ENCODE measurements at places on chromosomes 6 and 20.

- no peak overlapping the region for H3K27ac ChIP-seq
- peaks cover 11% of the 10 kb centered on the region for H3K27me3 ChIP-seq
- peak; percentile 13 for DNase-seq
- no peaks in the 10 kb centered on the region for H3K36me3 ChIP-seq
- H3K4me3 ChIP-seq = no peak overlapping the region
These were observed 103.6 kb downstream of the PAX1 start for GRCh38 chr20:21808863-21809664.

GRCh38 chr20:20021835-20022234 lies 4.7 kb downstream of the NAA20 start:
- DNase-seq = no peak
- H3K4me1 ChIP-seq = peaks cover 23% of the 10 kb centered on the region
- H3K27me3 ChIP-seq = no peaks in the 10 kb centered on the region
- no peak overlapping the region for H3K4me3 ChIP-seq
- H3K27ac ChIP-seq = no peak overlapping the region

DNA sequence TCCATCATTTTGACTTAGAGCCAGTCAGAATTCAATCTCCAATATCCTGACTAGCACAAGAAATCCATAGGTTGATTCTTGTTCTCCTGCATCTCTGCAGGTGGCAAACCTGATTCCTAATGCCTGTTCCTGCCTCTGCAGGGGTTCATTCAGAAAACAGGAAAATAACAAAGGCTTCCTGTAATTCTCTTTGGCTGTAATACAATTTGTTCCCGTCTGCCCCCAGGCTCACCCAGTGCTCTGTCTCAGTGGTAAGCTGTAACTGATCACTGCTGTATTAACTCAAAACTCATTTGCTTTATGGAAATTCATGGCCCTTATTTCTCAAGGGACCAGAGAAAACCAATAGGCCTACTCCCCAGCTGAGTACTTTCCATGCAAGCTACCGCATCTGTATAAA lies 88.6 kb downstream of the OPRM1 start:
- no peaks in the 10 kb centered on the region for H3K27me3 ChIP-seq
- no peak overlapping the region for H3K27ac ChIP-seq
- H3K4me3 ChIP-seq = no peak overlapping the region
- H3K4me1 ChIP-seq = no peaks in the 10 kb centered on the region
- no peak for DNase-seq

GRCh38 chr6:4703382-4703781 lies 72.8 kb upstream of the CDYL start:
- no peaks in the 10 kb centered on the region for H3K36me3 ChIP-seq
- no peak overlapping the region for H3K27ac ChIP-seq
- H3K4me1 ChIP-seq = peaks cover 11% of the 10 kb centered on the region
- H3K27me3 ChIP-seq = no peaks in the 10 kb centered on the region
- no peak overlapping the region for H3K4me3 ChIP-seq

GRCh38 chr20:32920530-32921298 lies 62.0 kb downstream of the EFCAB8 start:
- H3K36me3 ChIP-seq = no peaks in the 10 kb centered on the region
- H3K4me1 ChIP-seq = no peaks in the 10 kb centered on the region
- no peak overlapping the region for H3K27ac ChIP-seq
- no peak for DNase-seq

DNA sequence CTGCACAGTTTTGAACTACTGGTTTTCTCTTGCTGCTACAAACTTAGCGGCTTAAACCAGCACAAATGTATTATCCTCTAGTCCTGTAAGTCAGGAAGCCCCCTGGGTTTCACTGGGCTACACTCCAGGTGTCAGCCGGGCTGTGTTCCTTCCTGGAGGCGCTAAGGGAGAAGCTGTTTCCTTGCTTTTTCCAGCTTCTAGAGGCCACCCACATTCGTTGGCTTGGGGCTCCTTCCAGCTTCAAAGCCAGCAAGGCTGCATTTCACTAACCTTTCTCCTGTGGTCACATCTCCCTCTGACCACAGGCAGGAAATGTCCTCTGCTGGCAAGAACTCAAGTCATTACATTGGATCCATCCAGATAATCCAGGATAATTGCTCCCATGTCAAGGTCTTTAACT lies 350.6 kb upstream of the PLCB4 start:
- H3K27ac ChIP-seq = no peak overlapping the region
- H3K4me1 ChIP-seq = no peaks in the 10 kb centered on the region
- H3K4me3 ChIP-seq = no peak overlapping the region
- H3K36me3 ChIP-seq = no peaks in the 10 kb centered on the region
- H3K27me3 ChIP-seq = peaks cover 22% of the 10 kb centered on the region

- peak overlapping the region; percentile 70 for H3K4me3 ChIP-seq
- DNase-seq = no peak
- peak overlapping the region; percentile 67 for H3K27ac ChIP-seq
- no peaks in the 10 kb centered on the region for H3K27me3 ChIP-seq
- peaks cover 13% of the 10 kb centered on the region for H3K4me1 ChIP-seq
These were observed 469 bp upstream of the XRN2 start for GRCh38 chr20:21302664-21303060.

- no peak overlapping the region for H3K27ac ChIP-seq
- H3K4me3 ChIP-seq = no peak overlapping the region
- H3K4me1 ChIP-seq = no peaks in the 10 kb centered on the region
These were observed 67.1 kb upstream of the DUSP22 start for GRCh38 chr6:225121-225721.

DNA sequence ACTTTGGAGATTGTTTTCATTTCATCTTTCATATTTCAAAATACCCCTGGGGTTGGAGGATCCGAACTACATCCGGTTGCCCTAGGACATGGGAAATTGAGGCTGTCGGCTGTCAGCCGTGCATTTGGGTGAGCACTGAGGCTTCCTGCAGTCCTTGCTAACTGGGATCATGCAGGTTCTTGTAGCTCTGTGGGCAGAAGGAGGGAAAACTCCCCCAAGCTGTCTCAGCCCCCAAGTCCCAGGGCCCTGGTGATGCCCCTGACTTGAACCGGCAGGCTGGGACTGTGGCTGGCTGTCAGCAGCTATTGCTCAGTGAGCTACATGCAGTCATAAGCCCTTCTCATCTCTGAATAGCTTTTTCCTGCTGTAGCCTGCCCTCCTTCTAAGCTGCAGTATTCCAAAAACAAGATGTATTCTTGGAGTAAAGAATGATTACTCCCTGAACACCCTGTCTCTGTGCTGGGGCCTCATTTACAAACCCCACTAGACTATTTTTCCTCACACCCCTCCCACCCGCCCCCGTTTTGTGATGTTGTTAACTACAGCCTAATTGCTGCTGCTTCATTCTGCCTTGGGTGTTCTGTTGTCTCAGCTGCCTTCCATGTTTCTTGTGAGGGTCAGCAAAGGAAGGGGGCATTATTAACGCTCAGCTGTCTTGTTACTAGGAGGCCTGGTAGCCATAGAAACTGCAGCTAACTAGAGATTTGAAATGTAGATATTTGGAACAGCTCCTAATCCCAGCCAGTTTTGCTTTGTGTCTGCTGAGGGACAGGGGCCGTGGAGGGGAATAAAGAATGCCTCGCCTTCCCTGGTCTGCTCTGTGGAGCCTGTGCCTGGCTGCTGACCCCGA lies 18.1 kb downstream of the MTRES1 start:
- H3K4me1 ChIP-seq = no peaks in the 10 kb centered on the region
- peak; percentile 3 for DNase-seq
- no peaks in the 10 kb centered on the region for H3K27me3 ChIP-seq
- H3K36me3 ChIP-seq = no peaks in the 10 kb centered on the region
- H3K27ac ChIP-seq = no peak overlapping the region

GRCh38 chr6:161436106-161436876 lies 162.4 kb upstream of the AGPAT4 start:
- DNase-seq = no peak
- no peak overlapping the region for H3K27ac ChIP-seq

- no peaks in the 10 kb centered on the region for H3K4me1 ChIP-seq
- no peak overlapping the region for H3K4me3 ChIP-seq
- peaks cover 48% of the 10 kb centered on the region for H3K27me3 ChIP-seq
- DNase-seq = no peak
- no peaks in the 10 kb centered on the region for H3K36me3 ChIP-seq
- no peak overlapping the region for H3K27ac ChIP-seq
These were observed 72.9 kb upstream of the GLP1R start for GRCh38 chr6:38975621-38976049.
